ENCODE measurements at places on chromosomes 12 and 14.

DNA sequence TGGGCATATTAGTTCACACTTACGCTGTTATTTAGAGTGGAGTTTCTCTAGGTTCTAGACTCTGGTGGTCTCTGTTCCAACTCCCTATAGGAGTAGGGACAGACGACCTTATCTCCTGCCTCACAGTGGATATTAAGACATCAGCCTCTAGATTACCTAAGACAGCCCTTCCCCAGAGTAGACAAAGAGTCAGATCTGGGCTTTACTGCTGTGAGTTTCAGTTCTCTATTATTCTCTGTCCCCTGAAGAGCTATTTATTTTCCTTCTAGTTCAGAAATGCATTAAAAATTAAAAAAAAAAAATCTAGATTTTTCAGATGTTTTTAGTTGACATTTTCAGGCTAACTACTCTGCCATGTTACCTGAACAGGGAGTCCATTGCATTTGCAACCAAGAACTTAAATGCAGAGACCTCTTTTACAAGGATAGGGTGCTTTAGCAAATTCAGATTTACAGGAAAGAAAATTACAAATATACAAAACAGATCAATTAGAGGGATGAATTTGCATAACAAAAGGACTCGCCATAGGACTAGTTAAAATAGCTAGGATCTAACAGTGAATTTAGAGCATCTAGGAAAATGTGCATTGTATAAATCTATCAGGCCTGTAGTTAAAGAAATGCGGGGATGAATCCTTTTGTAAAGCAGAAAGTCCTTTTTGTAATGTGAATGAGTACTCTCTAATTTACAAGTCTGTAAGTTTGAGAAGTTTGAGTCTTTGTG, 381.4 kb downstream of the APAF1 start:
- no peak for DNase-seq

GRCh38 chr12:29133181-29133580, 15.9 kb upstream of the FAR2 start:
- no peak for DNase-seq

DNA sequence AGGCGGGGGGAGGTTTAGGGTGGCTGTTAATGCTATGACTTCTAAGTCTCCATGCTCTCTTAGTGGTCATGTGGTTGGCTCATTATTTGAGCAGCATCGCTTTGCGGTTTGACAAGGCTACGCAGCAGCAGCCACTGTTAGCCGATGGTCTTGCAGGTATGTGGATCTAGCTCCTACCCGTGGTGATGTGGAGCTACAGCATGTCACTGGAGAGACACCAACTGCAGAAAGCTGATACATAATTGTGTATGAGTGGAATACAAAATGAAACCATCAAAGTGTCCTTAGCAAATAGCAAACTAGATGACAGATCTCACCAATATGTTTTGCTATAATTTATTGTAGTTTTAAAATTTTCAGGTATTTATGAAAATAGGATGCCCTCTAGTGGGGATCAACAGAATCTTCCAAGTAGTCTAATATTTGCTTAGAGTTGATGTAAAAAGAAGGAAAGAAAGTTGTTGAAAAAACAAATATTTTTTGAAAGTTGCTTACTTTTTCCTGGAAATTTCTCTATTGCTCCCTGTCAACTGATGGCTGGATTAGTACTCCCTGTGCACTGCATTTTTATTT, 94.9 kb downstream of the NAV3 start:
- DNase-seq: peak; percentile 70

DNA sequence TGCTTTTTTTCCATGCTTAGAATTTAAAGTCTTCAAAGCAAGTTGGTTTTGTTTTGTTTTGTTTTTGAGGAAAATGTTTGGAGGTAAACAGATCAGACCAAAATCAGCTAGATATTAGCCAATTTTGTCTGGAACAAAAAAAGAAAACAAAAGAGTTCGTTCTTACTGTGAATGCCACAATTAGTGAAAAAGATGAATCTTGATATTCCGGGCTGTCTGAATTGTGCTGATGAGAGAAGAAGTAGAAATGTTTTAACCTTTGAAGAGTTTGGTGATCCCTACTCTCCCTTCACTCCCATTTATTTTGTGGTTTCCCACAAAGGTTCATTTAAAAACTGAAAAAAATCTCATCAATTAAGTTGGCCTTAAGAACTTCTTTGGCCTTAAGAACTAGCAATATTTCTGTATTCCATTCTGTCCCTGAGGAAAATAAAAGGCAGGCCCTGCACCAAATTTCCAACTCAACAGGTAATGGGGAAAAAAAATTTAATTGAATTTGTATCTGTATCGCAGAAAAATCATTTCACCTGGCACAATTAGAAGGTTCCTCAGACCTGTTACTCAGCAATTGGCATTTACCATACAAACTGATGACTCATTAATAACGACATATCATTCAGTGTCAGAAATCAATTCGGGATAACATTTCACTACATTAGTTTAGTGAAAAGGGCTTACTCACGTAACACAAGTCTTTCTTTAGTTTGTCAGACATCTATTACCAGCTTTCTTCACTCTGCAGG, 562 bp upstream of the GLIPR1L2 start:
- DNase-seq: no peak

GRCh38 chr12:54161481-54162437, 27.0 kb downstream of the SMUG1 start:
- no peak for DNase-seq

DNA sequence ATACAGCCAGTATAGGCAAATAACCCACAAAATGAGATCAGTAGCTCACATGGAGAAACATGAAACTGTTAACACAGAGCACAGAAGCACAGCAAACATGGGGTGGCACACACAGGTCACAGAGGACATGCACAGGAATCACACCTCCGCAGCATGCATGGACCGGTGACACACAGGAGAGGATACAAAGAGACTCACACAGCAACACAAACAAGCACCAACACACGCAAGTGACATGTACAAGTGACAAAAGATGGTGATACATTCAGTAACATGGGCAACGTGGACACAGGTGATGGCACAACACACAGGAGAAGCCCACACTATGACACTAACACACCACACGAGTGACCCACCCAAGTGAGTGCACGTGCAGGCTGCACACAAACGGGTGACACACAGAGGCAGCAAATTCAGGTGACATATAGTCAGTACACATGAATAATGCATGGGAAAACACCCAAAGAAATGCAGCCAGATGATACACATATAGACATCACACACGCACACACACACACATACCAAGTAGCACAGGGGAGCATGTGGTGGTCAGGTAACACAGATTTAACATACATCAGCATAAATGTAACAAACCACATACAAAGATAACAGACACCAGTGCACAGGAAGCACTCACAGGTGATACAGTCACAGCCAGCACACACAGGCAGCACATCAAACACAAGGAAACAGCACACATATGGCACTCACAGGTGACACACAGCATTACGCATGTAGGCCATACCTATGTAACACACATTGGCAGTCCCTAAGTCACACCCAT, 216.0 kb upstream of the SFSWAP start:
- DNase-seq: no peak

DNA sequence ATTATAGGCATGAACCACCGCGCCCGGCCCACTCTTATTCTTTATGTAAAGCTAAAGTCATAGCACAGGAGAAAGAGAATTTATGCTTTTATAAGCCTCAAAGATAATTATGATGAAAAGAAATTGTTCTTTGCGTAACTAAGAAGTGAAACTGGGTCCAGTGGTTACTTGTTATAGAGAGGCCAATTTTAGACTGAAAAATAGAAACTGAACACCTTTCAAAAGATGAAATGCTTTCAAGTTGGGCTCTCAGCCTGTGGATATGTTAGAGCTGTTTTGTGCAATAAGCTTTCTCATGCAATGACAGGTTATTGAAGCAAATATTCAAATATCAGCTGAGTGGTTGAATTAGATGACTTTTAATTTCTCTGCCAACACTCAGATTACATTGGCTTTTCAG, 7.9 kb downstream of the TMEM253 start:
- DNase-seq: no peak

- DNase-seq: no peak
Measured at GRCh38 chr12:58727521-58727920, 192.8 kb downstream of the LRIG3 start.

Data from T-helper 2 cell (primary cell).